ENCODE measurements at places on chromosomes 2 and 18.

GRCh38 chr2:32787207-32787606, 159.4 kb downstream of the TTC27 start:
- no peak for DNase-seq

DNA sequence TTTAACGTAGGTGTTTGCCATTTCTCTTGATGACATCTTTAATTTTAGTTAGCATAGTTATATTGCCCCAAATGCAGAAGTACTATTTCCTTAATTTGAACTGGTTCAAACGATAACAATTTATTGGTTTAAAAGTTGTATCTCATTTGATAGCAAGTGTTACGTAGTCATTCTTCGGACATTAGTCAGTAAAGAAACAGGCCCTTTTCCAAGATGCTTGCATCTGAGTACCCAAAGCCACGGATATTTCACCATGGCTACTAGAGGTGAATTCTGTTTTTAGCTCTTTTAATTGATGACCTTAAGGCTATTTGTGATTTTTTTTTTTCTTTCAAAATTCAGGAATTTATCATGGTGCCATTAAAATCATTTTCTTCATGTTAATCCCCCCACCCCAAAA, 32.1 kb downstream of the GLS start:
- no peak for DNase-seq

GRCh38 chr2:190415794-190416775, 7.9 kb downstream of the MFSD6 start:
- peak; percentile 51 for DNase-seq

GRCh38 chr18:24543795-24544498, 83.5 kb downstream of the HRH4 start:
- peak; percentile 52 for DNase-seq

DNA sequence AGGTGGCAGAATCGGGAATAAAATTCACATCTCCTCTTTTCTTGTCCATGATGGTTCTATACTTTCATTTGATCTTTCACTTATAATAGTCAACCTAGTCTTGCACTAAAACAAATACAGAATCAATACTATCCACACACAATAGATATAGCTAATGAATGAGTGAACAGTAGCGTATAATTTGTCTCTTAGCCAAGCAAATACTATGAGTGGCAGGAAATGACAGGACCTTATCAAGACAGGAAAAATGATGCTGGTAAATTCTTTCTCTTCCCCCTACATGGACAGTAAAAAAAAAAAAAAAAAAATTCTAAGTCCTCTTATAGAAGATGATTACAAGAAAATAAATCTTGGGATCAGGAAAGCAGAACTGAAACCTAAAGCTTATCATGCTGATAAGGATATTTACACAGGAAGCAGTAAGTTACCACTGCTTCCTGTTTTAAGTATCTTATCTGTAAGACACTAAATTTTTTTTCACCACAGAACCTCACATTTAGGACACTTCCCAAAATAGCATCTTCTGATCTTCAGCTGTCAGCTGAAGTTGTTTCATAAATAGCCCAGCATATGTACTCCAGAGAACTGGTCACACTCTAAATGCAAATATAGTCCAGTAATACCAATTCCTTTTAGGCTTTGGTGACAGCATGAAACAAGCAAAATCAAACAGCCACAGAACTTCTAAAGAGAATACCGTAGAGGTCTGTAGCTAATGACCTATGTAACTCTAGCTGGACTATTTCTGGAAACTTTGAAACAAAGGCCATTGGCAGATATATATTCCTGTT, 27.0 kb downstream of the IRS1 start:
- DNase-seq, result peak; percentile 82

- peak; percentile 96 for DNase-seq
These were observed 4.0 kb upstream of the MREG start for GRCh38 chr2:216017365-216017764.

DNA sequence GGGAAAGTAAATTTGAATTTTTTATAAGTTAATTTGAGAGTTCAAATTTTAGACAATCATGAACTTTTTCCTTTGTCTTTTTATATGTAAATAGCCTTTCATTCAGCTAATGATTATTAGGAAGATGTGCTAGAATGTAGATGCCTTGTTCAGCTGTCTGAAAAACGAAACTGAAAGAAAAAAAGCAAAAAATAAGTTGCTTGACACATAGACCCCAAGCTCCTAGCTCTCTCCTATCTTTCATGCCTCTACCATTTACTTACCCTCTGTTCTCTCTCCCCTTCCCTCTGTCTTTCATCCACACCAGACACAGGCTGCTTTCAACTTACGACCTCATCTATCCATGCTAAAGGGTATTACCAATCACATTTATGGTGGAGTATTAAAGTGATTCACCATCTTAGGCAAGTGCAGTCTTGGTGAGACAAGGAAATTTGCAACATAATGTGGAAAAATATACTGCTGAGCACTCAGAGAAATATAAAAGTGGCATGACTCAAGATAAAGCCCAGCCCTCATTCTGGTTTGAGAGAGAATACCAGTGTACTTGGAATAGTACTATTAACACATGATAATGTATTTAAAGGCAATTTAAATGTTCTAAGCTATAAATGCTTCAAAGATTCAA, 425.6 kb downstream of the SUCLG1 start:
- peak; percentile 39 for DNase-seq

- no peak for DNase-seq
These were observed 244.9 kb upstream of the CXCR4 start for GRCh38 chr2:136362676-136363390.

GRCh38 chr2:231429901-231430300, 34.4 kb downstream of the NCL start:
- DNase-seq, result no peak
